ENCODE measurements at places on chromosomes 4 and X. TPM values are rescaled to one million over a fixed set of nuclear protein-coding genes. Genes with fewer than 3 reads are reported as not detected.
A peak's percentile ranks its signal among the peaks of the same experiment; 100 is the strongest.

Gene LIMCH1
- total RNA-seq, result 6.9 TPM

DNA sequence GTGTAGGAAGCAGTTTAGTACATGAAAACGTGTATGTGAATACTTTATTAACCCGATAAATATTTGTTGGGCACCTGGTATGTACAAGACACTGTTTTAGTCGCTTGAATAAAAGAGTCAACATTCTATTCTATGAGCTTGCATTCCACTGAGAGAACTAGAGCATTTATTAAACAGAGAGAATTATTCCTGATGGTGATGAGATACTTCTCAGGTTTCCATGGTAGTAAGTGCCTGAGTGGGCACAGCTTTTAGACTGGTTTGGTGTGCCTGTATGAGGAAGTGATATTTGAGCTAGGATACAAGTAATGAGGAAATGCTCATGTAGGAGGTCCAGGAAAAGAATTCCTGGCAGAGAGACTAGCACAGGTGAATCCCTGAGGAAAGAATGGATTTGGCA lies 94.2 kb downstream of the ATP10D start:
- no peak for DNase-seq

Gene OTUD6A
- not detected for total RNA-seq

DNA sequence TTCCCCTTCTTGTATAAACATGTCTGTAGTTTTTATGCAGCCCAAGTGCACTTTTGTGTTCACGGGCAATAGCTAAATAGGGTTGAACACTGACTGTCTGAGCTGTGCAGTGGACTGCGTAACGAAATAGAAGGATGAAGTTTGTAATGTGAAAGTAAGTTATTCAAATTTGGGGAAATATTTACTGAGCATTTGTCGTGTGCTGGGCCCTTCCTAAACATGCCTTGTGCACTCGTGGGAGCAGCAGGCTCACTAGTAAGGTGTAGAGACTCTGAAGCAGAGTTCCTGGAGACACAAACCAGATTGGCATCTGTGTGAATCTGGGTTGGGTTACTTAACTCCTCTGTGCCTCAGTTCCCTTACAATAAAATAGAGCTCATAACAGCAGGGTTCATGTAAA lies 51.7 kb upstream of the C1QTNF7 start:
- DNase-seq, result no peak

DNA sequence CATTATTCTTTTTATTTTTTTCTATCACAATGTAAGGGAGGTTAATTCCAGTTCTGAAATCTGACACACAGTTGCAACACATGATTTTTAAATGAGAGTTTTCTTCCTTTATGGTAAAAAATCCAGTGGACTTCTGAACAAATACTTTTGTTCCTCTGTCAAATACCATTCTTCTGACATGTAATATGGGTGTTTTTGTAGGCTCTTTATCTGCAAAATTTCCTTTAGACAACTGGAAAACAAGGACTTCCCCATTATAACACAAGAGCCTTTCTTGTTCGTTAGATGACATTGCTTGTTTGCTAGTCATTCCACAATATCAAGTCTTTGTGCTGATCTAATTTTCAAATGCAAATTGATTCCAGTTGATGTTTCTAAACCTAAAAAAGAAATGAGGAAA lies 7.7 kb downstream of the FANCB start:
- DNase-seq, result peak; percentile 9

GRCh38 chrX:30414144-30414543 lies 105.0 kb upstream of the NR0B1 start:
- DNase-seq, result no peak

Gene TMEM47
- 54.7 TPM for total RNA-seq

DNA sequence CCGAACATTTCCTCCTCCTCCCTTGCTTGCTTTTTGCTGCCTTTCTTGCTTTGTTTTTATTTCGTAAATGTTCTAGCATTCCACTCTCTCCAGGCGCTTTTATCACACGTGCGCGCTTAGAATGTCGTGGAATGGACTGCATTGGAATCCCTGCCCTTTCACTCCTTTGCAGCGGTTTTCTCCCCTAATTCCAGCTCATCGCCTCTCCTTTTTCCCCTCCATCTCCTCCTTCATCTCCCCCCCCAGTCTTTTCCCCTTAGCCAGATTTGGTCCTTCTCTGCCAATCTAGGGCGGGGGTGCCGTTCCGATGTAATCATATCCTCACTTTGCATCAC lies 579 bp downstream of the OGT start:
- no peak for DNase-seq

DNA sequence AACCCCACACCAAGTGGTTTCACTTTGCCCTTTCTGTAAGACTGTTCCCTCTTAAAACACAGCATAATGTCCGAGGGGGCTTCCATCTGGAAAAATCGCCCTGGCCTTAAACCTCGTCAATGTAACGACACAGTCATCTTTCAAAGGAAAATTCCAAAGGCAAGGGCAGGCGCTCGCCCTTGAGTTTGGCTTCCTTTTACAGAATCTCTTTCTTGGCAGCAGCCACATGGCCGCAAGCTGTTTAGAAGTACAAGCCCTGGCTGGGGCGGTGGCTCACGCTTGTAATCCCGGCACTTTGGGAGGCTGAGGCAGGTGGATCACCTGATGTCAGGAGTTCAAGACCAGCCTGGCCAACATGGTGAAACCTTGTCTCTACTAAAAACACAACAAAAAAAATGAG lies 27.1 kb upstream of the GRPEL1 start:
- no peak for DNase-seq

DNA sequence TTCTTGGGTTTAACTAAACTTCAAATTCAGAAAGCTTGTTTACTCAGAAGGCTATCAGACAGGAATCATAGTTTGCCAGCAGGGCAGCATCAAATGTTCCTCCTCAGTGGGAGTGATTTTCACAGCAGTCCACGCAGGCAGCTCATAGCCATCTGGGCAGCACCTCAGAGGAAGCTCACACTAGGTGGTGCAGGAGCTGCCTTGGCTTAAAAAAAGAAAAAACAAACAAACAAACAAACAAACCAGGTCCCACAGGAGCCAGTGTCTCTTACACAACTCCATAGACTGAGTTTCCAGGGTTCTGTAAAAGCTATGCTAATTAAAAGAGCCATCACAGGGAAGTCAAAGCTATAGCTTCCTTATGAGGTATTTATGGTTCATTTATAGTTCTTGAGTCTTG lies 10.5 kb upstream of the KLHL5 start:
- DNase-seq, result no peak

- no peak for DNase-seq
These were observed 183.7 kb upstream of the BCOR start for GRCh38 chrX:40281336-40282005.

Gene KLHL15
- total RNA-seq, result 9.3 TPM

DNA sequence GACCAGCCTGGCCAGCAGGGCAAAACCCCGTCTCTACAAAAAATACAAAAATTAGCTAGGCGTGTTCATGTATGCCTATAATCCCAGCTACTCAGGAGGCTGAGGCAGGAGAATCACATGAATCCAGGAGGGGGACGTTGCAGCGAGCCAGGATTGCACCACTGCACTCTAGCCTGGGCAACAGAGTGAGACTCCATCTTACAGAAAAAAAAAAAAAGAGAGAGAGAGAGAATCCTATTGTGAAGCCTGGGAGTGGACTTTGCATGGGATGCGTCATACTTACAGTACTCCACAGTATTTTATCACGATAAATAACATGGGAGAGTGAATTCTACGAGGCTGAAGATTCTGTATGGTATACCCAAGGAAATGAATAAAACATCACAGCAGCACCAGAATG lies 139.6 kb downstream of the AASDH start:
- DNase-seq, result no peak

DNA sequence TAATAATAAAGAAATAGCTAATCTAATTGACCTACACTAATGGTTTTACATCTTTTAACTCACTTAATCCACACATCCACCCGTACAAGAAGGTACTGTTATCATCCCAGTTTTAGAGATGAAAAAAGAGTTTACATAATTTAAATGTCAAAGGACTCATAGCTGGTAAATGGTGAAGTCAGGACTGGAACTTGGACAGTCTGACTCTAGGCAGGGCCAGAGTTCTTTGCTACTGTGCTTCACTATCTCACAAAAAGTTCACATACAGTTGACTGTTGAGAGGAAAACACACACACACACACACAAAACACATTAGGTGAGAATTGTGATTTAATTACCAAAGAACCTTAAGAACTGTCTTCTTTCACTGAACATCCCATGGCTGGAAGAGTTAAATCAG lies 71.2 kb upstream of the PRSS48 start:
- DNase-seq, result no peak

DNA sequence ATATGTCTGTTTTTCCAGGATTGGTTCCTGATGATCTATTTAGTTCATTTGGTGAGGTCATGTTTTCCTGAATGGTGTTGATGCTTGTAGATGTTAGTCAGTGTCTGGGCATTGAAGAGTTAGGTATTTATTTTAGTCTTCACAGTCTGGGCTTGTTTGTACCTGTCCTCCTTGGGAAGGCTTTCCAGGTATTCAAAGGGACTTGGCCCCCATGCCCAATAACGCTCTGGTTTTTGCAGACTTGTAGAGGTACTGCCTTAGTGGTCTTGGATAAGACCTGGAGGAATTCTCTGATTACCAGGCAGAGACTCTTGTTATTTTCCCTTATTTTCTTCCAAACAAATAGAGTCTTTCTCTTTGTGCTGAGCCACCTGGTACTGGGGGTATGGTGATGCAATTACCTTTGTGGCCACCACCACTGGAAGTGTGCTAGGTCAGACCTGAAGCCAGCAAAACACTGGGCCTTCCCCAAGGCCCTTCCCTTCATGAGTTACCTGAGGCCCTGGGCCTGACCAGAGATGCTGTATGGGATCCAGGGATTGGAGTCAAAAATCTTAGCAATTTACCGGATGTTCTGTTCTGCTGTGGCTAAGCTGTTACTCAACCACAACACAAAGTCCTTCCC lies 63.3 kb upstream of the RXFP1 start:
- DNase-seq, result no peak

Gene RASGEF1B
- not detected for total RNA-seq

GRCh38 chrX:18668071-18668835 lies 3.7 kb downstream of the RS1 start:
- DNase-seq, result no peak

DNA sequence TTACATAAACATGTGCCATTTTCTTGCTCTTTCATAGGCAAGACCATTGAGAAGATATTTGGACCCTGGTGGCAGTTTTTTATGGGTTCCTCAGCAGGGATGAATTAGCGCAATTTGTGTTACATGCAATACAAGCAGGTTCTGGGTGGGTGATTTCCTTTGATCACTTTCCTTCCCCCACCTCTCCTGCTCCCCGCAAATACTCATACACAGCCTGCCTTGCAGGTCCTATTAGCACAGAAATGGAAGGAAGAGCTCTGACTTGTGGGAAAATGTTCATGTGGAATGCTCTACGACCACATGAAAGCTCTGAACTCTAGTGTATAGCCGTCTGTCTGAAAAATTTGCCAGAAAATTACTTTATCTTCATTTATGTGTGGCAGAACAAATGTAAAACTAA lies 361.0 kb upstream of the FAT1 start:
- no peak for DNase-seq

Gene NWD2
- not detected for total RNA-seq

DNA sequence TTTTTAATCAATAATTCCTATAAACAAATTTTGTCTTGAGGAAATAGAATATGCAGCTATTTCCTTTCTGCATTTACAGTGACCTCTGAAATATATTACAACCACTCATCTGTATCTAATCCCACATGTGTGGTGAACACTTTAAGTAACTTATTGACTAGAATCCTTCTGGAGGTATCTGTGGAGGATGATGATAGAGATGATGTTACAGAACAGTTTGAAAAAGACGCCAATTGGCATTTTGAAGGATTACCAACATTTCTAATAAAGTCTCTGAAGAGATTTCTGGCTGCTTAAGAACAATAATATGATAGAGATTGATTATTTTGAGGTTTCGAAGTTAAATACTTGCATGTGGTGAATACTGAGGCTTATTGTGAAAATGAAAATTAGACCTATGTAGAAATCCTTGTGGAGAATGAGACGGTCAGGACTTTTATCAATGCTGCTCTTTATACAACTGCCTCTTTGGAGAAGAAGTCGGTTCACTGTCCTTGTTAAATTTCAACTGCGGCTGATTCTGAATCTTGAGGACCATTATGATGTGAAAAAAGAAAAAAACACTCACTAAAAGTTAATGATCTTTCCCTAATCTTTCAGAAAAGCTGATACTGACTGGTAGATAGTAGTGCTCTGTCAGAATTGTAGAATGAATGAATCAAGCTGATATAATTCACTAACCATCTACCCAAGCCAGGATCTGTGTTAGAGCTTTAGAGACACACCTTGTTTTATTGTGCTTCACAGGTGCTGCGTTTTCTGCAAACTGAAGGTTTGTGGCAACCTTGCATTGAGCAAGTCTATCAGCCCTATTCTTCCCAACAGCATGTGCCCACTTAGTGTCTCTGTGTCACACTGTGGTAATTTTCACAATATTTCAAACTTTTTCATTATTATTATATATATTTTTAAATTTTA lies 204.7 kb downstream of the SPRY1 start:
- DNase-seq, result no peak

Gene KLB
- not detected for total RNA-seq

- DNase-seq, result no peak
These were observed 202.1 kb downstream of the GPC3 start for GRCh38 chrX:133783274-133783673.

DNA sequence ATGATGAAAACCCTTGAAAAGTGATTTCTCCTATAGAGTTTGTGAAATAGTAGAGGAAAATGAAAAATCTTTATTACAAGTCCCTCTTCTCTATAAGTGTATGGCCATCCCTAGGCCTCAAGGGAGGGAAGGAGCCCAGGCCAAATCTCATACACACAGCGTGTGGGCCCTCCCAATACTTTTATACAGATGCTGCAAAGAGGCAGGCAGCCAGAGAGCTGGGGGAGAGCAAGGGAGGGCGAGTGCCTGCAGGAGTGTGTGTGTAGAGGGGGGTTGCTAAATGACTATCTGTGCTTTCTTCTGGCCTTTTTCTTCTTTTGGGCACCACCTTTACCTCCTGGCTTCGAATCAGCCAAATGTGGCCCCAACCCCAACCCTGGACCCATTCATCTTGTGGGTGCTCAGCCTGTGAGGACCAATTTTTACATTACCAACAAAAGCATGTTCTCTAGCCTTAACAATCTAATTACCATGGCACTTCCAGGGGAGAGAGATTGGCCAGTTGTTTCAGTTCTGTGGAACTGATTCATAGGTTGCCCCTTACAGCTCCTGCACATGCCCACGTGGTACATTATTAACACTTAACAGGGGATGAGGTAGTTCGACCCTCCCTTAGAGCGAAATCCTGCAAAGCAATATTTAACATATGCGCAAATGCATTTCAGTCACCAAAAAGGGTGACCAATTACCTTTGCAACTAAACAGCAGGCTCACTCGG lies 2.0 kb downstream of the GPC3 start:
- DNase-seq, result no peak

DNA sequence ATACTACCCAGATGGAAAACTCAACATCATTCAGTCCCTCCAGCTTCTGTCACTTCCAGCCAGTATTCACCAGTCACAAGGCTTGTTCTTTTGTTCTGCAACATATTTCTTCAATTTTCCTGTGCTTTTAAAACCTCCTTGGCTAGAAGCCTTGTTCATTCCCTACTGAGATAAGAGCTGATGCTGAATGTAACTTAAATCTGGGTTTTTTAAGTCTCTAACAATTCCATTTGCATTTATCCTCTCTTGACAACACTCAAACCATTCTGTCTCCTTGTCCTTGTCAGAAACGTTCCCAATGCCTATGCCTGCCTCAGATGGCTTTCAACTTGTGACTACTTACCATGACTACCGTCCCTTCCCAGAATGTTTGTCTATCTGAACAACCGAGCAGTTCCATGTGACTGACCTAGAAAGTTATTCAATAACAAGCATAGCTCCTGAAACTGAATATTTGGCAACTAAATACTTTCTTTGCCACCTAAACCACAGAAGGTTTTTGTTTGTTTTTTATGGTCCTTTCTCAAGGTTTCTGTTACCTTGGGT lies 682.9 kb upstream of the GALNTL6 start:
- DNase-seq, result no peak

GRCh38 chr4:140154572-140154891 lies 548 bp upstream of the MAML3 start:
- DNase-seq, result no peak

Data from LHCN-M2 (cell line).